ENCODE measurements at places on chromosomes 13 and 19.

GRCh38 chr13:27523346-27524073 lies 73.1 kb upstream of the MTIF3 start:
- DNase-seq, result no peak

- DNase-seq, result no peak
Measured at GRCh38 chr13:21895779-21896178, 224.9 kb downstream of the FGF9 start.

DNA sequence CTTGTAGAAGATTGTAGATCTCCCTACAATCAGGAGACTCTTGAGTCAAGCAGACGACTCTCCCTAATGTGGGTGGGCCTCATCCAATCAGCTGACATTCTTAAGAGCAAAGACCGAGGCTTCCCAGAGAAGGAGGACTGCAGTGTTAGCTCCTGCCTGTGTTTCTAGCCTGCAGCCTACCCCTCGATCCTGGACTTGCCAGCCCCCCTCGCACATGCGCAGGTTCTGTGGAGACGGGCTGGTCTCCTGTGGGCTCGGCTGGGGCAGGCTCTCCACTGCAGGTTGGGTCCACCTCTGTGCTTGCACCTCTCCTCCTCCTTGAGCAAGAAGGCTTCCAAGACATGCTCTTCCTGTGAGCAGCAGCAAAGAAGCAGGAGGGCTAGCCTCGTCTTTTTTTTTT lies 185.2 kb upstream of the SOX1 start:
- no peak for DNase-seq

DNA sequence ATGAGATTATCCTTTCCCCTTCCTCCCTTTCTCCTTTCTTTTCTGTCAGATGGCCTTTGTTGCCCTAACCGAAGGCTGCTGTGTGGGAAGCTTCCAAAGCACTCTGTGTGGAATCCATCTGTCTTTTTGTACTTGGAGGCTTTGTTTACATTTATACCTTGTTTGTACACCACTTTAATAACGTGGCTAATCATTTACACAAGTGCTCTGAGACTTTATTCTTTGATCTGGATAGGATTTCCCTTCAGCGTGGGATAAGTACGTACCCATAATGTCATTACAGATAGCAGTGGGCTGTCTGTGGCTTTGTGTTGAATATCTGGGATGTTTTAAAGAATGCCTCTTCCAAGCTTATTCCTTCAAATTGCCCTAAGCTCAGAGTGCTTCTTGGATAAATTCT lies 684.7 kb upstream of the SLITRK5 start:
- DNase-seq, result no peak

DNA sequence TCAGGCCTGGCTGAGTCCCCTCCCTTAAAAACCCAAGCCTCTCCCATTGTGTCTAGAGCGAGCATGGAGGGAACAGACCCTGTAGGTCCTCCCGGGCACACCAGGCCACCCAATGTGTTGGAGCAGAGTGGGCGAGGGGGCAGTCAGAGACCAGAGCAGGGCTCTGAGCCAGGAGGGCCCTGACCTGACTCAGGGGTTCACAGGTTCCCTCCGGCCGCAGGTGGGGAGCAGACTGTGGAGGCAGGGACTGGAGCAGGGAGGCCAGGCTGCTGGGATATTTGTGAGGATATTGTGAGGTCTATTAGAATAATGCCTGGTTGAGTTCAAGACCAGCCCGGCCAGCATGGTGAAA lies 1.6 kb upstream of the TYROBP start:
- DNase-seq, result no peak

DNA sequence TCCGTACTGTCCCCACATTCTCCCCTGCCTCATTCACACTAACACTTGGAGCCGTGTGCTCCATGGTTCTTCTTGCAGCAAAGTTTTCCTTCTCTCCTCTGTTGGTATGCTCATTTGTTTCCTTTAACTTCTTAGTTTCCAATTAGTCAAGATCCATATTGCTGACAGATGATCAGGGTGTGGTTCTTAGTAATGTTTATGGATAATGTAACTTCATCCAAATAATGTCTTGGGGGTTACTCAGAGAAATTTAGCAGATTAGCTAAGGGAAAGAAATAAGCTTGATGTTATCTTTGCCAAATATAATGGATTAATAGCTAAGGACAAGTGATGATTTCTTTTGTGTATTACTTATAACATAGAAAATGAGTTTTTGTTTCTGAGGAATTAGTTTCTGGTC lies 174.4 kb downstream of the NUFIP1 start:
- DNase-seq, result no peak

- DNase-seq, result no peak
Measured at GRCh38 chr13:40123962-40124632, 468.6 kb downstream of the COG6 start.

GRCh38 chr13:27038323-27038722 lies 133.3 kb downstream of the USP12 start:
- no peak for DNase-seq

GRCh38 chr19:6667114-6667627 lies 2.8 kb downstream of the TNFSF14 start:
- no peak for DNase-seq

- no peak for DNase-seq
Measured at GRCh38 chr13:95138876-95139585, 162.2 kb downstream of the ABCC4 start.

- DNase-seq, result no peak
Measured at GRCh38 chr19:39194832-39195542, 1.8 kb upstream of the NCCRP1 start.
